ENCODE measurements at places on chromosomes 13 and 19.
A peak's percentile ranks its signal among the peaks of the same experiment; 100 is the strongest.

- H3K36me3 ChIP-seq, result peaks cover 43% of the 10 kb centered on the region
- H3K27ac ChIP-seq, result no peak overlapping the region
- H3K4me1 ChIP-seq, result no peaks in the 10 kb centered on the region
- H3K4me3 ChIP-seq, result no peak overlapping the region
- no peak for DNase-seq
- H3K27me3 ChIP-seq, result no peaks in the 10 kb centered on the region
These were observed 23.5 kb upstream of the SIGLEC11 start for GRCh38 chr19:49984491-49984890.

- H3K36me3 ChIP-seq, result no peaks in the 10 kb centered on the region
- no peaks in the 10 kb centered on the region for H3K27me3 ChIP-seq
- no peak for DNase-seq
- H3K4me1 ChIP-seq, result no peaks in the 10 kb centered on the region
These were observed 105.6 kb downstream of the POSTN start for GRCh38 chr13:37492741-37493514.

DNA sequence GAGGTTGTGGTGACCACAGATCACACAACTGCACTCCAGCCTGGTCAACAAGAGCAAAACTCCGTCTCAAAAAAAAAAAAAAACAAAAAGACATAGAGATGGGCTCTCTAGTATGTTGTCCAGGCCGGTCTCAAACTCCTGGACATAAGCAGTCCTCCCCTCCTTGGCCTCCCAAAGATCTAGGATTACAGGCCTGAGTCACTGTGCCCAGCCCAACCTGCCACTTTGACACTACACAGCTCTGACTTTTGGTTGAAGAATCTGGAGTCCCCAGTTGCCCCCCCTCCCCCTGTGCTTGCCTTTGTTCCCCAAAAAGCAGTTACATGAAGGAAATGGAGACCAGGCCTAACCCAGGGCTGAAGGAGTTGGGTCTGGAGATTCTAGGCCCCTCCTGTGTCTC is 12.9 kb downstream of the CARM1 start:
- no peak overlapping the region for H3K4me3 ChIP-seq
- H3K36me3 ChIP-seq, result no peaks in the 10 kb centered on the region
- H3K27me3 ChIP-seq, result no peaks in the 10 kb centered on the region

- DNase-seq, result peak; percentile 45
- H3K4me3 ChIP-seq, result no peak overlapping the region
- no peaks in the 10 kb centered on the region for H3K36me3 ChIP-seq
- H3K27me3 ChIP-seq, result no peaks in the 10 kb centered on the region
These were observed 54.6 kb upstream of the URI1 start for GRCh38 chr19:29887442-29887855.

GRCh38 chr13:45541806-45542205 is 73.7 kb downstream of the ERICH6B start:
- no peaks in the 10 kb centered on the region for H3K27me3 ChIP-seq
- H3K27ac ChIP-seq, result no peak overlapping the region
- DNase-seq, result no peak
- H3K36me3 ChIP-seq, result no peaks in the 10 kb centered on the region

- no peak overlapping the region for H3K27ac ChIP-seq
- no peaks in the 10 kb centered on the region for H3K36me3 ChIP-seq
- no peak overlapping the region for H3K4me3 ChIP-seq
- no peaks in the 10 kb centered on the region for H3K4me1 ChIP-seq
- no peak for DNase-seq
These were observed 600.0 kb downstream of the FGF9 start for GRCh38 chr13:22270881-22271280.

- DNase-seq, result no peak
- peak overlapping the region; percentile 79 for H3K4me3 ChIP-seq
- peak overlapping the region; percentile 81 for H3K27ac ChIP-seq
- H3K36me3 ChIP-seq, result peaks cover 1% of the 10 kb centered on the region
- no peaks in the 10 kb centered on the region for H3K27me3 ChIP-seq
These were observed 441 bp upstream of the ZNF559 start for GRCh38 chr19:9323557-9323918.

GRCh38 chr19:17915940-17916593 is 16.7 kb upstream of the CCDC124 start:
- no peak for DNase-seq
- no peaks in the 10 kb centered on the region for H3K27me3 ChIP-seq
- H3K36me3 ChIP-seq, result no peaks in the 10 kb centered on the region

DNA sequence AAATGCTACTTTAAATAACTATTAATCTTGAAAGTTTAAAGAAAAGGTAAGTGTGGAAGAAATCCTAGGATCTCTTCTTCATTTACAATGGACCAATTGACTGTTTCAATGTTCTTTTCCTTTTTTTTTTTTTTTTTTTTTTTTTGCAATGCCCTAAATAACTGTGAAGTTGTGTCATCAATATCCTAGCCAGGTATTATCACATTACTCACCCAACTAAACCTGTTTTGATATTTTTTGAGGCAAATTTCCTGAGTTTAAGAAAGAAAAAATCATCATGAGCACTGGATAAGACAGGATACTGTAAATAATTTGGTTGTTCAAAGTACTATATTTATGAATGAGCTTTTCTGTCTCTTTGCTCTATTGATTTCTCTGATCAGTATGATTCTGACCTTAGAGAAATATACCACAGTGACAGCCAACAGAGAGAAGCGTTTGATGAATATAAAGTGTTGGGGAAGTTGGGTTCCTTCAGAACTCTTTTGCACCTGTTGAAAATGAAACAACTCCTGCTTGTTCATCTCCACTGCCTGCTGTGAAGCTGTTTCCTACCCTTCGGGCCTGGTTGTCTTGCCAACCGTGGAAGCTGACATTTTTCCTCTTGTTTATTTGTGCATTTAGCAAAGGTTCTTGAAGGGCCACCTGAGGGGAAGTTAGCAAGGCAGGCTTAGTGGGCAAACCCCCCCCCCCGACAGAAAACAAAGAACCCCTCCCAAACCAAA is 1220.5 kb upstream of the SLC10A2 start:
- H3K27ac ChIP-seq, result no peak overlapping the region
- no peaks in the 10 kb centered on the region for H3K27me3 ChIP-seq
- no peak for DNase-seq
- H3K36me3 ChIP-seq, result no peaks in the 10 kb centered on the region
- H3K4me3 ChIP-seq, result no peak overlapping the region
- no peaks in the 10 kb centered on the region for H3K4me1 ChIP-seq

GRCh38 chr13:110702591-110703526 is 3.1 kb downstream of the CARS2 start:
- no peaks in the 10 kb centered on the region for H3K27me3 ChIP-seq
- H3K4me1 ChIP-seq, result peaks cover 46% of the 10 kb centered on the region
- H3K4me3 ChIP-seq, result no peak overlapping the region
- peaks cover 59% of the 10 kb centered on the region for H3K36me3 ChIP-seq
- H3K27ac ChIP-seq, result no peak overlapping the region

- peak overlapping the region; percentile 97 for H3K27ac ChIP-seq
- no peaks in the 10 kb centered on the region for H3K36me3 ChIP-seq
- peak; percentile 62 for DNase-seq
- peaks cover 26% of the 10 kb centered on the region for H3K4me1 ChIP-seq
These were observed 979 bp downstream of the AKAP8 start for GRCh38 chr19:15378534-15379082.

GRCh38 chr13:50026788-50027473 is 11.7 kb downstream of the KCNRG start:
- peak overlapping the region; percentile 21 for H3K27ac ChIP-seq
- peaks cover 10% of the 10 kb centered on the region for H3K4me1 ChIP-seq
- H3K36me3 ChIP-seq, result peaks cover 8% of the 10 kb centered on the region
- H3K27me3 ChIP-seq, result no peaks in the 10 kb centered on the region
- no peak overlapping the region for H3K4me3 ChIP-seq

- no peaks in the 10 kb centered on the region for H3K27me3 ChIP-seq
- no peak overlapping the region for H3K27ac ChIP-seq
- H3K4me3 ChIP-seq, result no peak overlapping the region
- DNase-seq, result no peak
- no peaks in the 10 kb centered on the region for H3K36me3 ChIP-seq
- peaks cover 23% of the 10 kb centered on the region for H3K4me1 ChIP-seq
These were observed 1.6 kb downstream of the ZNF414 start for GRCh38 chr19:8512115-8512967.

GRCh38 chr19:40422748-40423566 is 2.8 kb downstream of the SERTAD1 start:
- H3K4me3 ChIP-seq, result no peak overlapping the region
- H3K36me3 ChIP-seq, result peaks cover 9% of the 10 kb centered on the region
- no peak for DNase-seq
- H3K27ac ChIP-seq, result no peak overlapping the region

- H3K27me3 ChIP-seq, result no peaks in the 10 kb centered on the region
- H3K4me1 ChIP-seq, result no peaks in the 10 kb centered on the region
- peaks cover 91% of the 10 kb centered on the region for H3K36me3 ChIP-seq
- H3K27ac ChIP-seq, result peak overlapping the region; percentile 34
- H3K4me3 ChIP-seq, result no peak overlapping the region
These were observed 28.3 kb upstream of the GARRE1 start for GRCh38 chr19:34226036-34226435.

Measured in B cell (primary cell).